Hepatocyte (in vitro differentiated cells): ENCODE measurements at places on chromosomes 5 and 9. TPM values are rescaled to one million over a fixed set of nuclear protein-coding genes. Genes with fewer than 3 reads are reported as not detected.
A peak's percentile ranks its signal among the peaks of the same experiment; 100 is the strongest.

DNA sequence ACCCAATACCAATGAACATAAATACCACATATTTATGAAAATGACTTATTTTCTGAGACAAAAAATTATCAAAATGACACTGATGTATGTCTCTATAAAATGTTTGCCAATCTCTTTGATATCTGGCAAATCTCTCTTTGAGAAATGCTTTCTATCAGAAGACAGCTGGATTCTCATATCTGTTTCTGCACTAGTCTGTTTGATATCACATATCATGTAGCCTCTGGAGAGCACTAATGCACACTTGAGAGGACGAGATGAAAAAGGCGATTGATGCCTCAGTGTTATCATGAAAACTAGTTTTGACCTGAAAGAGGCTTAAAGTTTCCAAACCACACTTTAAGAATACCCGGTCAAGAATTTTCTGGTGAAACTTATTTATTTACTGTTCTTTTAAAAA, 29.1 kb upstream of the ANKRD55 start:
- no peak for DNase-seq

DNA sequence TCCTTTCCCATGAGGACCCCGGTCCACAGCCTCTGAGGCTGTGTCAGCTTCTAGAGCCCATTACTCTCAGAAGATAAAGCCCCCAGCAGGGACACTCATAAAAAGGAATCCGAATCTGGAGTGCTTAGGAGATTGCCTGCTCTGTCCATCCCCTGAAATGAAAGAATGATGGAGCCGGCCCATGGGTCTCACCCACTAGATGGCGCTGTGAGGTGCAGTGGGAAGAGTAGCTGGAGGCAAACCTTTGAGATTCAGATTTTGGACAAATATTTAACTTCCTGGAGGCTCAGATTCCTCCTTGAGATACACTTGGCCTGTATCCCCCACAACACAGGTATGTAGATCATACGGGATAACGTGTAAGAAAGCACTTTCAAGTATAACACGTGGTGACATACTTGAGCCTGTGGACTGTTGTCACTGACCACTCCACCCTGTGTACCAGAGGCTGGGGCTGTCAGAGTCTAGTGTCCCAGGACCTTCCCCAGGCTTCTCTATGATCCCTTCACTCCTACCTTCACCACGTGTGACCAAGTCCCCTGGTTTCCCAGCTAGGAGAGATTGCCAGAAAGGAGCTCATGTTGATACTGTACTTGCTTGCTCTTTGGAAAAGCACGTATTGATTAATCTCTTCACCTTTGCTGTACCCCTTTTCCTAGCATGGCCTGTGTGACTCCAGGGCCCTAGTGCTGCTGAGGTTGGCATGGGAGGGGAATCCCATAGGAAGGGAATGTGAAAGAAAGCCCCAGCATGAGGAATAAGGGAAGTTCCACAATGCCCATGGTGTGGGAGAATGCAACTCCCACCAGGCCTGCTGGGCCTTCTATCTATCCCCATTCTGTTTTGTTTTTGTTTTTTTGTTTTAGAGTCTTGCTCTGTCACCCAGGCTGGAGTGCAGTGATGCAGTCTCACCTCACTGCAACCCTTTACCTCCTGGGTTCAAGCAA, 32.1 kb downstream of the TRMO start:
- no peak for DNase-seq

DNA sequence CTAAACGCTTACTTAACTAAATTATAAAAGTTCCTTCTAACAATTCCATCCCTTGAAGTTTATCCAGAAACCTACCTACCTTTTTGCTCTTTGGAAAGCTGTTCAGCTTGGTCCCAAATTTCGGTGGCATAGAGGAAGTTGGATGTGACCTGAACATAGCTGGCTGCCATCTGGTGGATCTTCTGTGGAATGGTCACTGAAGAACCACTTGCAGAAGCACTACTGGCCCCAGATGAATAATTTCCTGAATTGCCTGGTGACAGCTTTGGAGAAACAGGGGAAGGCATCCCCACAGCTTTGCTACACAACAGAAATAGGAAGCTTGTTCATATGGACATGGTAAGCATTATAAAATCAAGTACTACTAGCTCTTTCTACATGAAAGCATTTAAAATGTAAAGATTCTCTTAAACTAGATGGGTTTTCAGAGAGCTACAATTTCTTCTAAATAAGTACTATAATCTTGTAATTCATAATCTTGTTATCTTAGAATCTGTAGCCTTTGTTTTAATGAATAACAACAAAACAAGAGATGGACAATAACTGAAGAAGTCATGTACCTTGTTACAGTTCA, 9.9 kb downstream of the LEAP2 start:
- DNase-seq = peak; percentile 79

- DNase-seq = no peak
Observed at GRCh38 chr9:136297016-136297691, 6.7 kb downstream of the CCDC187 start.

DNA sequence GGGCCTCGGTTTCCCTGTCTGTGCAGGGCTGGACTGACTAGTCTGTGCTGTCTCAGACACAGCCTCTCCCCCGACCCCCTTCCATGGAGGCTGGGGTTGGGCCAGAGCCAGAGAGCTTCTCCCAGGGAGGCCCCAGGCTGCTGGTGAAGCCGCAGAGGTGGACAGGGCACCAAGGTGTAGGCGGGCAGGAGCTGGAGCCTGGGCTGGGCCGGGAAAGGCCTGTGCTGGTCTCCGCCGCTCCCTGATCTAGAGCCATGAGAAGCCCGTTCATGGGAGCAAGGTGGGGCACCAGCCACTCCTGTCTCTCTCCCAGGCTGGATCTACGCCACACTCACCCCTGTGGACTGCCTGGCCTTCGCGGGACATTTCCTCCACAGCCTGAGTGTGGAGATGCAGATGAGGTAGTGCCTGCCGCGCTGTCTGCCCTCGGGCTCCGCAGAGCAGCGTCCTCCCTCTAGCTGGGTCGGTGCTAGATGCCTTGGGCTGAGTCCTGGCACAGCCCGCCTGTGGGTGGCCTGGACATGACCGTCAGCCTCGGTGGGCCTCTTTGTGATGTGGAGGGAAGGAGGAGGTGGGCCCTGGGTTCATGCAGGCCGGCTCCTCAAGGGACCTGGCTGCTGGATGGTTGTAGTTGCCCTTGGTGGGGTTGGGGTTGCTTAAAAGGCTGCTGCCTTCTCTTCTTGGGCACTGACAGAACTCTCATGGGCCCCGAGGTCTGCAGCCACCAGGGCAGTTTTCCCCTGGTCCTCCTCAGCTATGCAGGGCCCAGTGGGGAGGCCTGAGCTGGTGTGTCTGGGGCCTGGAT, 79.4 kb downstream of the PHF2 start:
- no peak for DNase-seq

GRCh38 chr5:142930395-142931110, 160.4 kb downstream of the ARHGAP26 start:
- no peak for DNase-seq

- DNase-seq = peak; percentile 78
Observed at GRCh38 chr9:128072144-128073021, 4.4 kb downstream of the SLC25A25 start.

GRCh38 chr5:97242341-97242740, 59.3 kb upstream of the RIOK2 start:
- no peak for DNase-seq

GRCh38 chr9:116060631-116061030, 93.0 kb upstream of the PAPPA start:
- DNase-seq = no peak

DNA sequence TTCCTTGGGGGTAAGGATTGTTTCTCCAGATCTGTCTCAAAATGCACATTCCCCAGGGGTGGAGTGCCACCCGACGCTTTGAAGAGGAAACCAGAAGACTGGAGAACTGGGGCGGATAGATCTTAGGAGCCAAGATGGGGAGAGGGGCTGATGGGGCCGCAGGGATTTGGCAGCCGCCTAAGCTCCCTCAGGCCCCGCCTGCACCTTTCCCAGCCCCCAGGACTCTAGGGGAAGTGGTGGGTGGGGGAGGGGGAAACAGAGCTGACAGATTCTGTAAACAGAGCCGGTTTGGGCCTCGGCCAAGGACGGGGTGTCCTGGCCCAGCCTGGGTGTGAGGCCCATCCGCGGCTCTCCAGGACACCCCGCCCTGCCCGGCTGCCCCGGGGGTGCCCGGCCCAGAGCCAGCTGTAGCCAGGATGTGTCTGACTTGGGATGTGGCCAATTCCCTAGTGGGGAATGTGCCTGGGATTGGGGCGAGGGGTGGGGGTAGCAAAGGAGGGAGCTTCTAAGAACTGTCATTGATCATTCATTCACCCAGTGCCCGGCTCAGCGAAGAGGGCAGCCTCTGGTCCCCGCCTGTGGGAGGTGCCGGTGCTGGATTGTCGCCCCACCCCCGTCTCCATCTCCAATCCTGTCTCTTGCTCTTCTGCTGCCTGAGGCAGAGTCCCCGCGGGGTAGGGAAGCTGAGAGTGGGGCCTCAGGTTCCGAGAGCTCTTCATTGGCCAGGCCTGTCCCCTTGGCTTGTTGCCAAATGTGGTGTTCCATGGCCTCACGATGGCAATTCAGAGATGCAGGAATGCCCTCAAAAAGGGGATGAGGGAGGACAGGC, 54.8 kb upstream of the CDKN2AIPNL start:
- peak; percentile 94 for DNase-seq

DNA sequence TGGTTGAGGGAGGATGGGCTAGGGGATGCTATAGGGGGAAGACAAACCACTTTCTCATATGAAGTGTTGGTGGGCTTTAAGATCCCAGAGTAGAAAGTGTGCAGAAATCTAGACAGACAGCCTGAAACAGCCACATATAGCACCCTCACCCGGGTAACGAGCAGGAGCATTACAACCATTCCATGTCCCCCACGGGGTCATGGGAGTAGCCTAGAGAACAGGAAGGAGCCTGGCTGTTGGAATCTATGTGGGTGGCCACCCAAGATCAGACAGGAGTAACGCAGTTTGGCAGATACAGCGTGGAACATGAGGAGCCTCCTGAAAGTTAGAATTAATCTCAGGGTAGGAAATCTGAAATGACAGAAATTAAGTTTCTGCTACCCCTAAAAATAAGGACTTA, 146.1 kb upstream of the RAI14 start:
- DNase-seq = no peak

DNA sequence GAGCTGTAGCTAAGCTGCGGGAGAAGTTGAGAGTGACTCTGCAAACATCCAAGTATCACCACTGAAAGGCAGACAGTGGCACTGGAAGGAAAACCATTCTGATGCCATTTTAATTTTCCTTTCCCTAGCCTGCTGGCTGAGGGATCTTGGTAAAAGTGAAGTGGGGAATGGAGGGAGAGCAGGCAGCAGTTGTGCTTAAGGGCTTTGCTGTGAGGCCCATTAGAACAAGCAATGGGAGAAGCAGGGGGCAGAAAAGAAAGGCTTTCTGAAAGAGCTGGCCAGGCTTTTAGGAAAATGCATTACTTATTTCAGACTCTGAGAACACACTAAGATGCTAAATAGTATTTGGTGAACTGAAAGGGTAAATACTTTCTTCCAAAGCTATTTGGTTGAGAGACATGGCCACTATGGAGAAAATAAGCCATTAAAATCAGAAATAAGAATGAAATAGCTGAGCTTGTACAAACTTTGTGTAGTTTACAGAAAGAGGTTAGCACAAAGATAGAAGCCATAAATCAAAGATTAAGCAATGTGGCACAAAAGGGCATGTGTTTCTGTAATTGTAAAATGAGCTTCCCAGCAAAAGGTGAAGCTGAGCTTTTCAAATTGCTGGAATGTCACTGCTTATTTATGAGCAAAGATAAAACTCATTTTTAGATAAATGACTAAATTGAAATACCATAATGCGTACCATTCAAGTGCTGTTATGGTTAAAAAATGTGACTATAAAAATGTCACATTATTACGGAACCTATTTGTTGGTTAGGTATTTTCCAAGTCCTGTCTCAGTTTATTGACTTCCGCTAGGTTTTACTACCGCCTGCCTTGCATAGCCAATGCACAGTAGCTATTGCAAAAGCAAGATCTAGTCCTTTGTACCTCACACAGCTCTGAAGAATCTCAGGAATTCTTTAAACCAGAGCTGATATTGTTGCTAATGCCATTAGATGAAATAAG, 20.8 kb downstream of the SNCAIP start:
- DNase-seq = peak; percentile 29

GRCh38 chr5:1547655-1548054, 23.9 kb upstream of the LPCAT1 start:
- no peak for DNase-seq

DNA sequence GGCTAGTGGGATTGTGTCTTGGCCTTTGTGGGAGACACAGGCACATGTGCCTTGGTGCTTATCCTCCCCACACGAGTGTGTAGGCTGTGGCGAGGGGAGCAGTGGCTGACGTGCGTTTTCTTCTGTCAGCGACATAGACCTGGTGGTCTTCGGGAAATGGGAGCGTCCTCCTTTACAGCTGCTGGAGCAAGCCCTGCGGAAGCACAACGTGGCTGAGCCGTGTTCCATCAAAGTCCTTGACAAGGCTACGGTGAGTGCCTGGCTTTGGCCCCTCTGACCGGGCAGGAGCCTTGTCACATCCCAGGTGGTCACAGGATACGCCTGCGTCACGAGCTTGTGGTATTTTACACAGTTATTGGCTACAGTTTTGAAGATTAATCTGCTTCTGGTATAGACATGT, 26.4 kb downstream of the TENT4A start:
- no peak for DNase-seq

SYK gene
- total RNA-seq = 3.6 and 4.9 TPM in 2 replicates

DNA sequence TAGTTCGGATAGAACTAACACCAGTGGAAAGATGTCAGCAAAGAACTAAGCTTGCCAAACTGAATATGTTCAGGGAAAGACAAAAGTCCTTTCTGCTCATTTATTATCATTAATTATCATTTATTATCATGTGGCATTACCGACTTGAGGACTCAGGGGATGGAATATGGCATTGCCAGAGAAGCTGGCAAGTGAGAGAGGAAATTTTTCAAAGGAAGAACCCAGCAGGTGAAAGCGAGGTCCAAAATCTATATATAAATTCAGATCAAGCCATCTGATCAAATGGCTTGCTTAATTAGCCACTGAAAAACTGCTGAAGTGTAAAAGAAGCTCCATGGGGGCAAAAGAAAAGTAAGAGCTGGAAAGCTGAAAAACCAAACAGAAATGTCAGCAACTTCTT, 1049.6 kb upstream of the SEMA6A start:
- no peak for DNase-seq

GRCh38 chr5:74095871-74096270, 469.9 kb downstream of the ARHGEF28 start:
- DNase-seq = no peak

FOXB2 gene
- not detected in 2 replicates for total RNA-seq

SPINK4 gene
- not detected in 2 replicates for total RNA-seq

FRMPD1 gene
- 0.10 and 0.28 TPM in 2 replicates for total RNA-seq

- DNase-seq = peak; percentile 28
Observed at GRCh38 chr5:56763711-56764466, 51.5 kb upstream of the MAP3K1 start.

- no peak for DNase-seq
Observed at GRCh38 chr5:64164166-64164565, 1.5 kb upstream of the RNF180 start.

DNA sequence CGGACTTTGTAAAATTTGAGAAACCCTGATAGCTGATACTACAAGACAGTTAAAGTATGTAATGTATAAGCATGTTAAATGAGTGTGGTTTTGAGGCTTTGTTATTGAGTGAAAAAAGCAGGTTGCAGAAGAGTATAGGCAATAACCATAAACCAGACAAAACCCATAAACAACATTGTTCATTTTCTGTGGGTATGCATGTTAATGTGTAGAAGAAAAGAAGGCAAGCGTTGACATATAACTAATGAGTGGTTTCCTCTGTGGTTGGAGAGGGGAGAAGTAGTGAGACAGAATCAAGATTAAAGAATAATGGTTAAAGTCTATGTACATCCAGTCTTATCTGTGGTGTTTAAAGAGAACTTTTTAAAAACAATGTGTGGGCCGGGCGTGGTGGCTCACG, 26.2 kb downstream of the RAD23B start:
- no peak for DNase-seq

GRCh38 chr5:61273279-61273975, 58.6 kb upstream of the ZSWIM6 start:
- no peak for DNase-seq

SLC4A9 gene
- 0.07 TPM in 1 of 2 replicates, not detected in the other for total RNA-seq

- no peak for DNase-seq
Observed at GRCh38 chr9:10331157-10331556, 281.6 kb downstream of the PTPRD start.
